ENCODE measurements at places on chromosomes 5 and 9.
A peak's percentile ranks its signal among the peaks of the same experiment; 100 is the strongest.

DNA sequence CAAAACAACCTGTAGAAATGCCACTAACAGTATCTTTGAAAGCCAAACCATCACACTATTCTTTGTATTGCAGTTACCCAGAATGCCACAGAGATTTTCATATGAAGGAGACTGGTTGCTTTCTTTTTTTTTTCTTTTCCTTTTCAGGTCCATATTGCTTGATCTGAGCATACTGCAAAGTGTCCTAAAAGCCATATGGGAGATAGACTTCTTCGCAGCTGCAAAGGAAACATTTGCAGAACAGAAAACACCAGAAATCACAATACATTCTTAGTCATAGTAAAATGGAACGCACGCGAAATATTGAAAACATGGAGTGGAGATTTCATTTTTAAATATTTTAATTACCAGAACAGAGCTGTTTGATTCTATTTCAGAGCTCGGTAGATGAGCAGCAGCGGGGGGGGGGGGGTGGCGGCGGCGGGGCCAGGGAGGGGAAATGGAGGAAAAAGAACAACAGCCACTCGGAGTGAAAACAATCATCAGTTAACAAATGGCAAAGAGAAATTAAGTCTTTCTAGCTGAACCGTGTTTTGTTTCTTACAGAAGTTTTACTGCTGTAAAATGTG lies 284.1 kb downstream of the NFIB start:
- no peak for DNase-seq

DNA sequence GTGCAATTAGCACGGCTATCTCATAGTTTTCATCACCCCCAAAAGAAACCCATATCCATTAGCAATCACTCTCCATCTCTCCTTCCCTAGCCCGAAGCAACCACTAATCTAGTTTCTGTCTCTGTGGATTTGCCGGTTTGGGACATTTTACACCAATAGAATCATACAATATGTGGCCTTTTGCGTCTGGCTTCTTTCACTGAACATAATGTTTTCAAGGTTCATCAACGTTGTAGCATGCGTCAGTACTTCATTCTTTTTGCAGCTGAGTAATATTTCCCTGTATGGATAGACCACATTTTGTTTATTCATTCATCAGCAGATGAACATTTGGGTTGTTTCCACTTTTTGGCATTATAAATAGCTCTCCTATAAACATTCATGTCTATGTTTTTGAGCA lies 75.4 kb upstream of the TBC1D2 start:
- no peak for DNase-seq

GRCh38 chr5:123936548-123936947 lies 424.6 kb downstream of the CSNK1G3 start:
- DNase-seq: no peak

DNA sequence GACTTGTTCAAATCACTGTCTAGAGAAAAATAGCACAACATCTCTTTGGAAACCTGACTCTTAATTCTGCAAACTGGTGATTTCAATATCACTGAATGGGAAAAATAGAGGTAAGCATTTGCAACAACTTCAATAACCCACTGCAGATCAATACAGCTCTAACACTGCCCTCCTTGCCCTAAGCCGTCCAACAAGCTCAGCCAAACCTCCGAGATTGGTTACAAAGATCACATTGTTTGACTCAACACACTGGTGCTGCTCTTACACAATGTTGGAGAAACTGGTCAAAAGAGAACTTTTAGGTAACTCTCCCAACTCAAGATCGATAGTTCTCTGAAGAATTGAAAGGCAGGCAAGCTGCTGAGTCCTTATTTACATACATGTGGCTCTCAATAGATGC lies 150.4 kb downstream of the SPOCK1 start:
- no peak for DNase-seq

- no peak for DNase-seq
Measured at GRCh38 chr9:32069169-32069813, 315.2 kb upstream of the ACO1 start.

DNA sequence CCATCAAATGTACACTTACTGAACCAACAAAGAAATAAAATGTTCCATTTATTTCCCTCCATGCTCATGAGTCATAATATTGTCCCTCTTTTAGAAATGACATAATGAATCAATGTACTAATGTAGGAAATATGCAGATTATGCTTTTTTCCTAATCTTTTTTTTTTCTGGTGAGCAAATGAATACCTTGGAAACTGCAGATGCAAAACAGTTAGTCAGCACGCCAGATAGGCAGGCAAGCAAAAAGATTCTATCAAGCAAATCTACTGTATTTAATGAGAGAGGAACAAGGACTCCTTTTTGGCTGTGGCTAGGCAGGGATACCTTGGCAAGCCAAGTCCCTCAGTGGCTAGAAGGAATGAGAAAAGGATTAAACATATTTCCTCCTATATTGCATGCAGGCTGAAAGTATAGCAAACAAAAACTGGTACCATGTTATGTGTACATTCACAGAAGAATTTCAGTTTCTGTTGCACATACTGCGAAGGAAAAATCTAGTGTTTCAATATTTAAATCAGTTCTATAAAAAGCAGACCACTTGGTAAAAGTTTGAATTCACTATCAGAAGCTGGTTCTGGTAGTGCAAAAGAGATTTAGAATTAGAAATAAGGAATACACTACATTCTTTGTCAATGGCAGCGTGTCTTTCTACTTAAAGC lies 605.4 kb downstream of the TLE1 start:
- no peak for DNase-seq

- no peak for DNase-seq
Measured at GRCh38 chr9:74379718-74380117, 117.4 kb upstream of the RORB start.

- DNase-seq: no peak
Measured at GRCh38 chr5:127206320-127207113, 84.1 kb upstream of the MEGF10 start.

- DNase-seq: no peak
Measured at GRCh38 chr9:33881635-33882034, 64.7 kb downstream of the UBE2R2 start.

DNA sequence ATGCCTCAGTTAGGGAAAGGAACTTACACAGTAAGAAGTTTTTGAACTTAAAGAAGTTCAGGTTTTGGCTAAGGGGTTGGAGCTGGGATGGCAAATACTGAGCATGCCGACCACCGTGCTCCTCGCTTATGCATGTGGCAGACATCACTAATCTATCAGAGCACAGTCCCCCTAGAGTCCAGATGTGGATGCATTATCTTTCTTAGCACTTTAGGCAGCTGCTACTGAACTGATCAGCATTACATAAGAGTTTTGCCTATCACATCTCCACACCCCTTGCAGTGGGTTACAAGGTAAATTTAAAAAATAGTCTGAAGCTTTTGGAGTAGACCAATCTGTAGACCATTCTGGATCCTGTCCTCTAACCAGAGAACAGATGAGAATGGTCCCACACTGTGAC lies 22.4 kb downstream of the MACIR start:
- no peak for DNase-seq

GRCh38 chr5:179316982-179317381 lies 28.3 kb downstream of the ADAMTS2 start:
- DNase-seq: peak; percentile 4

DNA sequence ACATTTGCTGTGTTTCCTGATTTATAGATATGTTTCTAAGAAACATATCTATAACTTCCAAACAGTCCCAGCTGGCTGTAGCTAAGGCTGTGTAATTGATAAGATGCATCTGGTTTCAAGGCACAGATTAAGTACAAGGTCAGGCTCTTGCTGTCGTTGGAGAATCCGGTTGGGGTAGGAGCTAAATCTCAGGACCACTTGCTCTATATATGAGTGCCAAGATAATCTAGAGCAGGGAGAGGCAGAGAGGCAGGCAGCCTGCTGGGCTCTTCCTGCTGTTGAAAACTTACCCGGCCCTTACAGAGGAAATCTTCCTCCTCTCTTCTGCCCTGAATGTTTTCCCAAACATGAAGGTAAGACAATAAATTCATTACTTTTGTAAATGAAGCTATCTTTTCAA lies at the start of gene C7:
TSS of gene C7 (plus strand) at position 234 of the 400 bp plus-strand sequence. CDS start at position 348, 114 bp downstream.
- no peak for DNase-seq

- peak; percentile 49 for DNase-seq
Measured at GRCh38 chr9:29213417-29214153, 1640.3 kb upstream of the C9orf72 start.

- no peak for DNase-seq
Measured at GRCh38 chr9:76810377-76810957, 46.2 kb downstream of the PCA3 start.

GRCh38 chr5:431711-432050 lies 11.3 kb upstream of the EXOC3 start:
- no peak for DNase-seq

DNA sequence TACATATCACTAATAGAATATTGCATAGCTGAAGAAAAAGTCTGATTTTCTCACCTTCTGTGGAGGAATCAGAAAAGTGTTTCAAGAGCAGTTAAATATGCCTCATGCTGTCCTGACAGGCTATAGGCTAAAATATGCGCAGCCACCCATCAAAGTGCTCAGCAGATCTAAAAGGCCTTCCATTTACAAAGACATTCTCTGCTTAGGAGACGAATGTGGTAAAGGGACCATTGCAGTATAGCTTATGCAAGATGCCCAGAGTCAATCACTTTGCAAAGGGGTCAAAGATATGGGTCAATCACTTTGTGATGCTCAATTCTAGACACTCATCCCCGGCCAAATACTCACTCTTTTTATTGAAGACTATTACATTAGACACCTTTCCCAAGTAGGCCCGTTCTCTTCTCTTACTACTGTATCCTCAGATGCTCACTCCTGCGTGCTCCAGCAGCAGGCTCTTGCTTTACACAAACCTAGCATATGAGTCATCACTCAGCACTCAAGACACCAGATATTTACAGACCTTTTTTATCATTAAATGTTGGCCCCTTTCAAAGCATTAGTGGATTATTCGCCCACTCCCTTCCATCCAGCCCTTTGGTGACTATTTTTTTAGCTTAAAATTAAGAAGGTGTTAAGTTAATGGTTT lies 568.2 kb upstream of the CDH18 start:
- no peak for DNase-seq

DNA sequence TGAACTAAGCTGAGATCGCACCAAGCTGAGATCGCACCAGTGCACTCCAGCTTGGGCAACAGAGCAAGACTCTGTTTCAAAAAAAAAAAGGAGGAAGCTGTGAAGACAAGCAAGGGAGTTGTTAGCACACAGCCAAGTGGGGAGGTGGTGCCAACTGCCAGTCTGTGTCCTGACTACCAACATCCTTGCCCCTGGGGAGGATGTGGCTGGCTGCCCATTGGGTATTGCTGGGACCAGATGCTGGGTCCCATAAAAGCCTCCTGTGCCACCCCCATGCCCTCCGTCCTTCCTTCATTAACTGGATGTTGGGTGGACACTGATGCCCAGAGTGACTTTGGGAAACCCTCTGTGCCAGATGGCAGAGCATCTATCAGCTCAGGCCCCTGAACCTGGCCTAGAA lies 157.1 kb upstream of the COL5A1 start:
- DNase-seq: no peak

DNA sequence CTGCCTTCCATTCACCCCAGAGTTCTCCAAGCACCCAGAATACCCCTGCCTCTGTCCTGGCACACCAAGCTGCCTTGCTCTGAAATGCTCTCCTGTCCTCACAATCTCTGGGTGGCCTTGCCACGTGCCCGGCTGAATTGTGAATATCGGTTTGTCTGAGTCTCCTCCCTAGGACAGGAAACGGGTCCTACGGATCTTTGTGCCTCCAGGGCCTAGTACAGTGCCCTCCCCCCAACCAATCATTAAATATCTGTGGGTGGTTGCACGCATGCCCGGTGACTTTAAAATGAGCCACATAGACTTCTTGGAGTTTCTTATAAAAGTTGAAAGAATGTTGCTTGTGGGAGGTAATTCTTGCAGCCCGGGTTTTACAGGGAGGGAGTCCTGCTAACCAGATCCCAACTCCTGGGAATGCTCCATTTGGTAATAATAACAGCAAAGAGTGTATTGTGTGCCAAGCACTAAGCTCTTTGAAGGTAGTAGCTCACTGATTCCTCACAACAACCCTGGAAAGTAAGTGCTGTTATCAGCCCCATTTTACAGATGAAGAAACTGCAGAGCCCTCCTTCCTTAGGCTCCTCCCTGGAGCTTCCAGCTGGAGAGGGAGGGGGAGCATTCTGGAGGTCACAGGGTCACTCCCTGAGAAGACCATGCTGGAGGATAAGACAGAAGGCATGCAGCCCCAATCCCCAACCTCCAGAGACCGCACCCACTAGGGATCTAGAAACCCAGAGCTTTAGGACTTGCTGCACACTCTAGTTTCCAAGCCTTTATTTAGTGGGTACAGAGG lies 23.4 kb downstream of the URM1 start:
- DNase-seq: no peak

- no peak for DNase-seq
Measured at GRCh38 chr5:8306288-8306896, 437.4 kb downstream of the MTRR start.

GRCh38 chr5:106648401-106648800 lies 1022.3 kb downstream of the EFNA5 start:
- no peak for DNase-seq

DNA sequence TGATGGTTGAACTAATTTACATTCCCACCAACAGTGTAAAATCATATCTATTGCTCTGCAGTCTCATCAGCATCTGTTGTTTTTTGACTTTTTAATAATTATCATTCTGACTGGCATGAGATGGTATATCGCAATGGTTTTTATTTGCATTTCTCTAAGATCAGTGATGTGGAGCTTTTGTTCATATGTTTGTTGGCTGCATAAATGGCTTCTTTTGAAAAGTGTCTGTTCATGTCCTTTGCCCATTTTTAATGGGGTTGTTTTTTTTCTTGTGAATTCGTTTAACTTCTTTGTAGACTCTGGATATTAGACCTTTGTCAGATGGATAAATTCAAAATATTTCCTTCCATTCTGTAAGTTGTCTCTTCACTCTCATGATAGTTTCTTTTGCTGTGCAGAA lies 115.2 kb upstream of the CDH12 start:
- DNase-seq: no peak

DNA sequence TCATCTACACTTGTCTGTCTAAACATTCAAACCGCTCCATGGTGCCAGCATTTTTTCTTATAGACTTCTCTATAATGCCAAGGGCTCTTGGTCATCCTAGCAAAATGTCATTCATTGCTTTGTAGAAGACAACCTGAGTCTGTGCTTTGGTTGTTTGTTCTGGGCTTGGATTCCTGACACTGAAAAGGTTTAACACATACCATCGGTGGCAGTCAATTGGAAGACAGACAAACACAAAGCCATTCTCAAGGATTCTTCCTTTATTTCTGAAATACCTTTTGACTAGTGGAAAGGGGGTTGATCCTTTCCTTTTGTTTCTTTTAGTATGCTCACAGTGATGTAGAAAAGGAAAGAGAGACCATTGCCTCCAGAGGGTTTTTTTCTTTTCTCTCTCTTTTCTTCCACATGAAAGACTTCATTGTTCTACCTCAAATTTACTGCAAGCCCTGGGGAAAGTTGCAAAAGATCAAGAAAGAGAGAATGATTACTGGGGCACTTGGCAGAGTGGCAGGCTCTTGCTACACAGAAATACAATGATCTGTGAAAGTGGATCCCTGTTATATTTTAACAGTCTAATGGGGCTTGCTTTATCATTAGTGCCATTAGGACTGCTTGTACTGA lies 66.4 kb upstream of the TMC1 start:
- DNase-seq: no peak

- DNase-seq: no peak
Measured at GRCh38 chr9:116379821-116380220, 226.2 kb downstream of the PAPPA start.

- no peak for DNase-seq
Measured at GRCh38 chr9:127300886-127301447, 36.4 kb downstream of the GARNL3 start.
